T-helper 17 cell (primary cell): ENCODE measurements at places on chromosomes 2 and 18.

GRCh38 chr2:209526561-209526960, 102.7 kb downstream of the MAP2 start:
- no peak for DNase-seq

- no peak for DNase-seq
These were observed 150.3 kb downstream of the UBR3 start for GRCh38 chr2:169977530-169977929.

GRCh38 chr18:74063023-74063422, 84.6 kb downstream of the FBXO15 start:
- no peak for DNase-seq

GRCh38 chr18:908758-909724, 4.4 kb downstream of the ADCYAP1 start:
- no peak for DNase-seq

DNA sequence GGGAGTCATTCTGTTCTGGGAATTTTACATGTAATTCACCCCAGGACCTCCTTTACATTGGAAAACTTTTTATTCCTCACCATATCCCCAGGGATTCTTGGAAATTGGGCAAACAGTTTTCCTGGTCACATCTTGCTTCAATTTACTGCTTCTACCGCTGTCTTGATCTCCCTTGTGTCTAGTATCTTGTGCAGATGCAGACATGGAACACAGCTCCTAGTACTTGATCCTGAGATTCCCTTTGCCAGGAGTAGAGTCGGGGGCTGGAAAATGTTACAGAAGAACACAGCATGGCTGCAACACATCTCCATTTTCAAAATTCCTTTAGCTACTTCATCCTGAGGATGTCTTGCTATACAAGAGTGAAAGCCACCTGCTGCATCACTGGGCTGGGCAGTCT, 472.8 kb downstream of the PLCL1 start:
- DNase-seq: no peak

DNA sequence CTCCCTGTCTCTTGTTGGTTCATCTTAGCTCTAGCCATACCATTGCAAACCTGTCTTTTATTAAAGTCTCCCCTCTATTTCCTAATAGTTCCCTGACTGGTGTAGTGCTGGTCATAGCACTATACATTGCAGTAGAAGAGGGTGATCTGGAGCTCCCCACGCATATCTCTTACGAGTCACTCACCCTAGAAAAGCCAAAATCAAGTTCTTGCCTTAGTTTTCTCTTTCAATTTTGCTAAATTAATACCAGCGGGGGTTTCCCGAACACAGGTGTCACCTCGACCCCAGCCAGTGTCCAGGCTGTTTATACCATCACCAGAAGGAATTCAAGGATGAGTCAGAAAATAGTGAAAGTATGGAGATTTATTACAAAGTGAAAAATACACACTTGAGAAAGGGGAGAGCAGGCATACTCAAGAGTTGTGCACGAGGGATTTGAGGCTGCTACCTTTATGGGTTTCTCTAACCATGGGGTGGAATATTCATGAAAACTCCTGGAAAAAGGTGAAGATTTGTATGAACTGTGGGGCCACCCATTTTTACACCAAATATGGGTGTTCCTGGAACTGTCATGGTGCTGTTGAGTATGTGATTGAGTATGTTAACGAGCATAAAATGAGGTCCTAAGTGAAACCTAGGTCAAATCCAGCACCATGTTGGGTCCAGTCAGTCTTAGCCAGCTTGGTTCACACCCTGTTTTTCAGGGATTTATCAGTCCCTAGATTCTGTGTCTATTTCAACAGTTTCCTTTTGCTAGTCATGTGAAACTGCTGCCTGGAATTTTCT, 20.2 kb downstream of the PROKR1 start:
- no peak for DNase-seq

DNA sequence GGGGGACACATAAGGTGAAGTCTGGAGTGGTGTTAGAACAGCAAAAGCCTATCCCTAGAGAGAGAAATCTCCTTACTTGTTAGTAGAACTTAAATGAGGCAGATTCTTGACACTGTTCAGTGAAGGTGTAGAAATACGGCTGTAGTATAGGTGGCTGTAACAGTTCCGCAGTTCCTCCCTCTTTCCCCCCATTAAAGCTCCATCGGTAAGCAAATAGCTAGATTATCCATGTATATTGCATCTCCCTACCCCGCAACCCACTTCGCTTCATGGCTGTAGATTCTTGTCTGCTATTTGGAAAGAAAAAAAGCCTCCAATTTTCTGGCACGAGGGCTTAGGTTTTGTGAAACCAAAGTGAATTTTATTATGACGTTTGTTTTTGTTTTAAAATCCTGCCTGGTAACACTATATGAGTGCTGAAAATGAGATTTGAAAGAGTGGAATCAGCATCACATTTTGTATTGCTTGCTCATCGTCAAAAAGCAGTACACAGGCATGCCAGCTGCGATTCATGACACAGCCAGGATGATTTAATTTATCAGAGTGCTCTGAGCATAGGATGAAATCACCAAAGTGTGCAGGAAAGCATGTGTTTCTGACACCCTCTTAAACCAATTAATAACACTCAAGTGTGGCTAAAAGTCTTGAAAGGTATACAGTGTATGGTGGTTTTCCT, 1.4 kb downstream of the FAM171B start:
- DNase-seq: no peak

DNA sequence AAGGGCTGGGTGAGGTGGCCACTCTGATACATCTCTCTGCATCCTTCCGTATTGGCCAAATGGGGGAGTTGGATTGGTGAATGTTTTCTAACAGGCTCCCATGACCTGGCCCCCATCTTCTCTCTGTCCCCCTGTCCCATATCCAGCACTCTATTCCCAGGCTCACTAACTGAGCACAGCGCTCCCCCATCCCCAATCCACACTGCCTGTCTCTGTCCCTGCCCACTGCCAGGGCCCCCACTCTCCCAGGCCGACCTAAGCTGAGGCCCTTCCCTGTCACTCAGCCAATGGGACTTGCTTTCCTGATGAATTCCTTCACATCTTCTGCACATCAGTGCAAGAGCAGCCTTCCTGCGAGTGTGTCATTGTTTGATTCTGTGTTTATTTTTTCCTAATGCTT, 216.8 kb upstream of the MYT1L start:
- no peak for DNase-seq

- DNase-seq: no peak
These were observed 34.6 kb upstream of the WDR75 start for GRCh38 chr2:189406586-189407233.

DNA sequence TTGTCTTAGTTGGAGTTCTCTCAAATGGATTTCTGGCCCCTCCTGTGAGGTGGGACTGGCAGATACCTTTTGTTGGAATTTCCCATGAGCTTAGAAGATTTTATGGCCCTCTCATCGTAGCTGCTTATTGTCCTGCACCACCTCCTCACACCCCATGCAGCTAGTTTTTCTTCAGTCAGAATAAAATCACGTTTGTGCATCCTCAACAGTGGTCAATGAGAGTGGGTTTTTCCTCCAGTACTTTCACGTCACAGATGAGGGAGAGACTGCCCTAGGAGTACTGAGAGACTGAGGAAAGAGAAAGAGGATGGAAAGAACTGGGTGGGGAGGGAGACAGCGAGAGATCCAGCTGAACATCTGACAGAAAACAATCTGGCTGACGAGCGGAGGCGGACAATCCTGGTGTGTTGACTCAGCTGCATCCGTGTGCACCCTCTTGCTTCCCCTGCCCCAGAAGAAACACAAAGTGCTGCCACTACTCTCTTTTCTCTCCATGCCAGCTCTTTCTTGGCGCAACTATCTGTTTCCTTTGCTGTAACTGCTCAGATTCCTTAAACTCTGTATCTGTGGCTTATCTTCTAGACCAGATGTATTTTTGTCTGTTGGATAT, 7.4 kb downstream of the RAPGEF4 start:
- no peak for DNase-seq

DNA sequence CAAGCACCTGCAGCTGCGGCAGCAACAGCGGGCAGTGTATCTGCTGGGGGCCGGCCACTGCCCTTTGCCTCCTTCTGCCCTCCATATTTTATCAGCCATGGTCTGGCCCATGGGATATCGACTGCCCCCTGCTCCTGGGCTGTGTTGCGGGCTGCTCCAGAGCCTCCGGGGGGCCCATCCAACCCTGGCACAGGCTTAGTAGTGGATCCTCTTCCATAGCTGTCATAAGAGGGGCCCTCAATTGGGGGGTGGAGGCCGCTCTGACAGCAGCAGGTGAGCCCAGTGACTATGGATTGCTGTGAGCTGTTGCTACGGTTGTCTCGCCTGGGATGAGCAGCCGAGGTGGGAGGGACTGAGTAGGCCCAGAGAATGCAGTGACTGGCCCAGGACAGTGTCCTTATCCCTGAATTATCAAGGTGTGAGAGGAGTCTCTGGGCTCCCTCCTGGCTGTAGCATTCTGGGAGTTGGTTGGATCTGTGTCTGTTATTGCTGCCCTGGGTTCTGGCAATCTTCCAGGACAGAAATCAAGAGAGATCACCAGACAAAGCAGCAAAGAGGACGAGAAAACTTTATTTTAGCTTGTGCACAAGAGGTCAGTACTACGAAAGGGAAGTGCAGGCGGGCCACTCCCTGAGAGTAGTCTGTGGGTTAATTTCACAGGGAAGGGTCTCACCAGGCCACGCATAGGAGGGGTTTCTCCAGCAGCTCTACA, 145.1 kb downstream of the ASB1 start:
- DNase-seq: no peak

GRCh38 chr18:21897811-21898210, 157.2 kb downstream of the MIB1 start:
- DNase-seq: no peak

DNA sequence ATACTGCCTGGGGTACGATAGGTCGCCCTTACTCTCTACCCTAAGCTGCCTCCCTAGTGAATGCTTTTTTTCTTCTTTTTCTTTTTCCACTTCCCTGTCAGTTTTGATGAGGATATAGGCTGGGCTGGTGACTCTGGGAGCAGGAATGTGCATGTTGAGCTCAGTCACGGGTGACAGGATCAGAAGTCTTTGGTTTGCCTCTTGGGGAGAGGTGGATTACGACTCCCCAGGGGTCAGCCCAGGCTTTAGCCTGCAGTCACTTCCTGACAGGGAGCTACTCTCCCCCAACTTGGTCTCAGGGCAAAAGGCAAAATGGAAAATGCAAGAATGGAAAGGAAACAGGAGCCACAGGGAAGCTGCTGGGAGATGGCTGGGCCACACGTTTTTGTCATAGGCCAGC, 57.3 kb downstream of the THNSL2 start:
- no peak for DNase-seq

GRCh38 chr2:3662239-3662638, 4.2 kb downstream of the ALLC start:
- DNase-seq: no peak

DNA sequence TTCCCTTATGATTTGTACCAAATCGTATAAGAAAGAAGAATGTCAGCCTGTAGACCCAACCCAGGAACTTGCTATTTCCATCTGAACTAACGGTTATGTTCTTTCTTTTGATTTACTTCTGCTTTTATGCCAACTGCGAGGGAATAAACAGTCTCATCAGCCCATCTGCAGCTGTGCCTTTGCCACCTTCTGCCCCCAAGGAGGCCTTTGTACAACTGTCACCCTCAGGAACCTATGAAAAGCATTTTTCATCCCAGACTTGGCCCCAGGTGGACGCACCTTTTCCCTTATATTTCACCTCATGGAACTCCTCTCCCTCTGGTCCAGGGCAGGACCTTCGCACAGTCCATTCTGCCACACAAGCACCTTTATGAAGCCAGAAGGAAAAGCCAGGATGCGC, 109.8 kb downstream of the AOX1 start:
- DNase-seq: no peak

DNA sequence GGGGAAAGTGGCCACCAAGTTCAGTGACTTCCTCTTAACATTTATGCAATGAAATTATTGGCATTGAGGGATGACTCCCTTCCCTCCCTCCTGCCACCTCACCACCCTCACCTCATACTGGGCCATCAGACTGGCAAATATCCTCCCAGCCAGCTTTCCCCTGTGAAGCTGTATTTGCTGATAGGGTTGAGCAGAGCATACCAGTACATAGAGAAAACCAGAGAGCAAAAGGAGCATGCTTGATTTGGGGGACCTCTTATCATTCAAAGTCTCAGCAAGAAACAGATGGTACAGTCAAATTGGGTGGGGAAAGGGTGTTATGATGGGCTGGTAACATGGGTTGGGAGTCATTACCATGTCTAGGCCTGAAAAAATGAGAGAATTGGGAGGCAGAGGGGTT, 19.1 kb upstream of the B3GNT2 start:
- DNase-seq: no peak

DNA sequence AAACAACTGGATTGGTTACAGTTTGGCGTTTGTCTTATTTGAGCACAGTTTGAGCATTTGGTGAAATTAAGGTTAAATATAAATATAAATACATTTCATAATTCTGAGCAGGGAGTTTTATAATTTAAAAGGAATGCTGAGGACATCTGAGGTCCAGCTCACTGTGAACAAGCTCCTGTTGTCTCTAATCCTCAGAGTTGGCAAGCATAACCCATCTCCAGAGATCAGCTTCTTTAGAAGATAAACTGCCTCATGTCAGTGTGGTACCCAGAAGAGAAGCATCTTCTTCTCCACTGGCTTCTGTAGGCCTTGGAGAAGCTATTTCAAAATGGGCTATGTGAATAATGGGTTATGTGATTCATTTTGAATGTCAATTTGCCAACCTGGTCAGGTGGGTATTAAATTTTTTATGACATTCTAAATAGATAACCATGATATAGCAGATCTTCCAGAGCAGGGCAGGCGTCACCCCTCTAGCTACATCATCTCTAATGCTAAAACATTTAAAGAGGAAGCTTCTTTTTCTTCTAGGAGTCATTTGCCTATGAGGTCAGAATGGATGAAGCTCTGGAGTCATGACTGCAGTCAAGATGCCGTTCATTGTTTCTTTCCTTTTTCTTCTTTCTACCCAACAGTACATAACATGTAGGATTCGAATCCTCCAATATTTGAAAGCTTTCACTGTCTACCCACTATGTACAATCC, 324.0 kb downstream of the RNF144A start:
- no peak for DNase-seq

- no peak for DNase-seq
These were observed 144.2 kb upstream of the HDAC4 start for GRCh38 chr2:239544918-239545465.

DNA sequence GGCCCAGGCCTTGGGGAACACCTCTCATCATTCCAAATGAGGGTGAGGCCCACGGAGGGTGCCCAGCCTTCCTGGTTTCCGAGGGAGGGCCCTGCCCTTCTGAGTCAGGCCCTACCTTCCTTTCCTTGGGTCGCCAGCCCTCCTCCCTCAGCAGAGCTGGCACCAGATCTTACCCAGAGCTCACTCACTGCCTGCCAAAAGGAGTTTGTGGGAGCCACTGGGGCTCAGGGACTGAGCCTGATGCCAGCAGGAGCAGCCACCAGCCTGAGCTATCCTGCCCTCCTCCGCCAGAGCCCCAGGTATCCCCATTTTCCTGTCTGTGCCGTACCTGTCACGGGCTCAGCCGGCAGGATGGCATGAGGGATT, 64.1 kb downstream of the NRP2 start:
- no peak for DNase-seq

- DNase-seq: no peak
These were observed 28.6 kb downstream of the RBMS1 start for GRCh38 chr2:160465002-160465401.

- DNase-seq: no peak
These were observed 295.0 kb upstream of the ZNF521 start for GRCh38 chr18:25646971-25647370.
